NCI-H524 treated with DMSO at 0.1 percent for 48 hours (cell line): ENCODE measurements at places on chromosomes 13 and 19.

DNA sequence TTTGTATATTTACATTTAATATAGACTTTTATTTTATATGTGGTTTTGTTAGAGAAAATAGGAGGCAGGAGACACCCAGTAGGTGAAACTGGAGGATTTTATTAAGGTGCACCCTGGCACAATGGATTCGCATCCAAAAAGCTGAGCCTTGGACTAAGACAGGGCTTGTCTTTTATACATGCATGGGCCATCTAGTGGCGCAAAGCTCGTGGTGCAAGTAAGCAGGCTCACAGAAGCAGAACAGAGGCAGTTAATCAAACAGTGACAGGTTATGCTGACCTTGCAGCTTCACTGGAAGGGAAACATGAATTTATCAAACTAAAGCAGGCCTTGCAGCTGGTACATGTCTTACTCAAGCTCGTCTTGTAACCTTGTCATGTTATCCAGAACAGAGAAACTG lies 58.8 kb upstream of the ZNF681 start:
- DNase-seq: no peak

GRCh38 chr19:16978839-16979802 lies 47.5 kb downstream of the CPAMD8 start:
- no peak for DNase-seq

GRCh38 chr19:33066543-33066942 lies 1.9 kb upstream of the RHPN2 start:
- no peak for DNase-seq

DNA sequence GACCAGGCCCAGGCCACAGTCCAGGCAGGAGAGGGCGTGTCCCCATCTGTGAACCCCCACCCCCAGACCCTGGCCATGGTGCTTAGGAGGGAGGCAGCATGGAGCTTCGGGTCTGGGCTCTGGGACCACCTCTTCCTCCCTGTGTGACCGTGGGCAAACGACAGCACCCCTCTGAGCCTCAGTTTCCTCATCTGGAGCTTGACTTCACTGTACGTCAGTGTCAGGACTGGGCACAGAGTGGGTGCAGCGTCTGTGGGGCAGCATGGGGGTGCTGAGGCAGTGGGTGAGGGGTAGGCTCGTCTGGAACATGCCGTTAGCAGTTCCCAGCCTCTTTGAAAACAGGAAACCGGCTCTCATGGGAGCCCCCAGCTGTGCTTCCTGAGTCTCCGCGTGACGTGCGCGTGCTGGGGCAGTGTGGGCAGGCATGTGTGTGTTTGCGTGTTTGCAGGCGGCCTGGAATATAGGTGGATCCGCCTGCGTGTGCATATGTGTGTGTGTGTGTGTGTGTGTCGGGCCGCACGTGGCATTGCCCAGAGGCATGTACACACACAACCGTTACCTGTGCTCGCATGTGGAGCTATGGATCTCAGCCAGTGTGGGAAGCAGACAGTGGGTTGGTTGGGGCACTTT lies 15.8 kb downstream of the ARRDC2 start:
- DNase-seq: no peak

DNA sequence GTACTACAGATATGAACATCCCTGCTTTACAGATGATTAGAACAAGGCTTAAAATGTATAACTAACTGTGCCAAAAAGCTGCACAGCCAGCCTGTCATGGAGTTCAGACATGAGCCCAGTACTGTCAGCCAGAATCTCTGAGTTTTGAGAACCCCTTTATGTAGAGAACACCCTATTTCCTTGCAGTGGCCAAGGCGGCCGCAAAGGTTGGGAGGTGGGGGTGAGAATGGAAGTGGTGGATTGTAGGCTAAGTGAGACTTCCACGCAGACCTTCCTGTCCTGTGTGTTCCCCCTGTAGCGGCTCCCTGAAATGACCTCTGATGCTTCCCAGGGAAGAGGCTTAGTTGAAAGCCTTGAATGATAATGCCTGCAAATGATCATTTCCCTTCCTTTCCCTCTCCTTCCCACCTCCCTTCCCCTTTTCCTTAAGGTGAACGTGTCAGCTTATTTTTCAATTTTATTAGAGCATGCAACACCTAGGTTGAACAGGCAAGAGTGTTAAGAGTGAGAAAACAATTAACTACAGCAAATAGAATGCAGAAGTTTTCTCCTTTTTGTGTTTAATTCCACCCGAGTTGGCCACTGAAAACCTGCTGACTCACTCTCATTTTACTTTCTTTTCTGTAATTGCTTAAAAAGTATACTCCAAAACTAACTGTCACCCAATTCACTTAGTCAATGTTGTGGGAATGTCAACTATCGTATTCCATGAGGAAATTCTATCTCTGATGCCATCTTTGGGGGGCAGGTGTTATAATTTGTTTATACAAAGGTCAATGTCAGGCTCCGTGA lies 167.0 kb upstream of the EDNRB start:
- DNase-seq: no peak

- DNase-seq: no peak
Measured at GRCh38 chr13:94009701-94010100, 469.8 kb downstream of the DCT start.

DNA sequence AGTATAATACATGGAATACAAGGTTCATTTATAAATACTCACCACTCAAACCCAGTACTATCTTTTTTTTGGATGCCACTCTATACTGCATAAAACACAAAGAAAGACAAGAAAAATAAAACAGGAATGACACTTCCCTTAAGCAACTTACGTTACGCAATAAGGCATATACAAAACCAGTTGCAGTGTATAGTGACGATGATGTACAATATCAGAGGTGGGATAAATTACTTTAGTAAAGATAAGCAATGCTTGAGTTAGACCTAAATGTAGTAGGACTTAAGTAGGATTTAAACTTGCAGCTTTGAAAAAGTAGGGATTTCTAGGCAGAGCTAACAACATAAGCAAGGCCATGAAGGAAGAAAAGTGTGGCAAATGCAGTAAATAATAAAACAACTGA lies 374.9 kb downstream of the SPRY2 start:
- no peak for DNase-seq

DNA sequence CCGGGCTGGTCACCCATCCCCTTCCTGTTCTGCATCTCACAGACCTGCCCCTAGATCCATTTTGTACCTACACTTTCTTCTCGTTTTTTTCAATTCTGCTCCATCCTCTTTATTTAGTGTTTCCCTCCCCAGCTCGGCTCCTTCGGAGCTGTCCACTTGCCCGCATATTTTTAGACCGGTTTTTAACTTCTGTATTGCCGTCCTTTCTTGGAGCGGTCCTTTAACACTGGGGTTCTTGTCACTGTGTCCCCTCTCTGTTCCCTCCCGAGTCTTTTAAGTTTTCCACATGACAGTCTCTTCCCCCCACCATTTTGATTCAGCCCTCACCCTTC lies 1.7 kb downstream of the ARHGAP35 start:
- DNase-seq: no peak

DNA sequence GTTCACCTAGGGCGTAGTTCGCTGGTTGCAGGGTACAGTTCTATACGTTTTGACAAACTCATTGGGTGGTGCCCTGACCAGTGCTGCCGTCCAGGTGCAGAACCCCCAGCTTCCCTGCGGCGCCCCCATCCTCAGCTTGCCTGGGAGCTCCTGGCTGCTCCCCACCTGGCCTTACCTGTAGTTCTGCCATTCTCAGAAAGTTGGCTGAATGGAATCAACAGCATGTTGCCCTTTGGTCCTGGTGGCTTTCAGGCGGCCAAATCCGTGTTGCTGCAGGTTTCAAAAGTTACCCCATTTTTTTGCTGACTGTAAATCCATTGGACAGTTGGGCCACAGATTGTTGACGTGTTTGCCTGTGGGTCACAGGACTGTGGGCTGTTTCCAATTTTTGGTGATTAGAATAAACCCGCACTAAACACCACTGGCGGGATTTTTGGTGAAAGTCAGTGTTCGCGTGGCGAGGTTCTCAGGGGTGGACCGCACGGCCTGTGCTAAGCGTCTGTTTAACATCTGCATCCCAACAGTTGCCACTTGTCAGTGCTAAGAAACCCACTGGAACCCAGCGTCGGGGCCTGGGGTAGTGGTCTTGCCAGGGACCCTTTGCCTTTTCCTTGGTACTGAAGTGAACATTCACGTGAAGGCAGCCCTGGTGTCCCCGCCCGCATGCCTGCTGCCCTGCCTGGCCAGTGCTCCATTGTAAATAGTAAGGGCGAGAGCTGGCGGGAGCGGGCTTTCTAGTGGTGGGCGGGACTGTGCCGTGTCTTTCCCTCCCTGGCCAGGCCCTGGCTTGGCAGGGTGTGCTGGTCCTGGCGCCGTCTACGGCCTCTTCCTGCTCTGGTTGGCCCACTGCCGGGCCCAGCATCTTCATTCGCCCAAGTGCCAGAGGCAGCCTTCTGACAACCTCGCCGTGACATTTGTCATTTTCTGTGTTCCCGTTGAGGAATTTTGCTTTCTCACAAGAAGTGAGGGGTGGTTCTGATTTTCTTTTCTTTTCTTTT lies 3.3 kb downstream of the DOT1L start:
- DNase-seq: no peak

- DNase-seq: no peak
Measured at GRCh38 chr19:47309608-47310007, at the start of gene C5AR1. Gene C5AR1, plus strand, starts transcription at chr19:47309861. Its CDS starts 35 bp downstream, at chr19:47309896.

- peak; percentile 21 for DNase-seq
Measured at GRCh38 chr19:43564800-43565199, 10.5 kb downstream of the XRCC1 start.

GRCh38 chr13:26509491-26509890 lies 48.0 kb upstream of the WASF3 start:
- no peak for DNase-seq

DNA sequence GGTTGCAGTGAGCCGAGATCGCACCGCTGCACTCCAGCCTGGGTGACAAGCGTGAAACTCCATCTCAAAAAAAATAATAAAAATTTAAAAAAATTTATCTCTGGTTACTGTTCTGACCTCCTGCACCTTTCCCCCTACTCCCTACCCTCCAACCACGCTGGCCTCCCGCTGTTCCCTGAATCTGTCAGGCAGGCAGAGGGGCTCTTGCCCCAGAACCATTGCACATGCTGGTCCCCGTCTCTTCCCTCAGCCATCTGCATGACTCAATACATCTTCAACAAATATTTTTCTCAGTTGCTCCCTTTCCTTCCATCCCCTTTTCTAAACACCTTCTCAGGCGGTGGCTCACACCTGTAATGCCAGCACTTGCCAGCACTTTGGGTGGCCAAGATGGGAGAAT lies 1.1 kb upstream of the FAM187B start:
- no peak for DNase-seq

GRCh38 chr13:76745261-76746200 lies 140.7 kb downstream of the KCTD12 start:
- no peak for DNase-seq

- no peak for DNase-seq
Measured at GRCh38 chr13:99666146-99666805, 165.0 kb downstream of the TM9SF2 start.

GRCh38 chr19:45659096-45659729 lies 8.8 kb upstream of the GIPR start:
- no peak for DNase-seq

- no peak for DNase-seq
Measured at GRCh38 chr19:38433268-38433733, at the start of gene RYR1. Gene RYR1, plus strand, starts transcription at chr19:38433691. Its CDS starts 139 bp downstream, at chr19:38433830.

DNA sequence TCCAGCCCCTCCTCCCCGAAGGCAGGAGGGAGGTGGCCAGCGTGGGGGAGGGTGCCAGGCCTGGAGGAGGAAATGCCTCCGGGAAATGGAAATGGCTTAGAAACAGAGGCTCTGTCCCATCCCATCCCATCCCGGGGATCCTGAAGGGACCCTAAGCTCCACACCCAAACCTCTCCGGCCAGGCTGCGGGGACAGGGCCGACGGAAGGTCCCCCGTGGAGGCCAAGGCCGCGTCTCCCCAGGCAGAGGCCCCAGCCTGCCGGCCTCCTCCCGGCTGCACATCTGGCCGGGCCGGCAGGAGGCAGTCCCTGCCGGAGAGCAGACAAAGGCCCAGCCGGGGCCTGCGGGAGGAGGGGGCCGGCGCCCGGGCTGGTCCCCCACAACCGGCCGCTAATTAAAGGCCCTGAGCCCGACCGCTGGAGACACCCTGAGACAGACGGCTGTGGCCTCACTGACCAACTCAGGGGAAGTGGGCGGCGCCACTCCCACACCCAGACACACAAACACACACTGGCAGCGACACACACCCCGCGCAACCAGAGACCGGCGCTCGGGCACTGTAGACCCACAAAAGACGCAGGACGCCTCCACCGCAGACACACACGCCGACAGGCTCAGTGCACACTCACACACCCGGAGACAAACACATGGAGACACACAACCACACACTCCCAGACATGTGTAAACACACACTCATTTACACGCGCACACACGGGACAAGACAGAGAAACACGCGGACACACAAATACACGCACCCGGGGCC lies 1.1 kb downstream of the ADAMTS10 start:
- no peak for DNase-seq

DNA sequence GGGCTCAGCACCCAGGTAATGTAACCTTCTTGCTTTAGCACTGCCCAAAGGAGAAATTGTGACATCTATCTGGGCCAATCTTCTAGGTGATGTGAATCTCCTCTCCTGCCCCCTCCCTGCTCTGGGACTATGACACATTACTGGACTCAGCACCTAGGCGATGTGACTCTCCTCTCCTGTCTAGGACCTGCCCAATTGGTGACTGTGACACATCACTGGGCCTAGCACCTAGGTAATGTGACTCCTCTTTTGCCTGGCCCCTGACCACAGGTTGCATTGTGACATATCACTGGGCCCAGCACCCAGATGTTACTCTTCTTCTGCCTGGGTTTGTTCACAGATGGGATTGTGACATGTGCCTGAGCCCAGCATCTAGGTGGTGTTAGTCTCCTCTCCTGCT lies 45.0 kb downstream of the ZNF85 start:
- no peak for DNase-seq

GRCh38 chr19:37855098-37855497 lies 51.3 kb downstream of the WDR87 start:
- no peak for DNase-seq

GRCh38 chr13:31090961-31091624 lies 70.6 kb downstream of the HSPH1 start:
- DNase-seq: no peak

- no peak for DNase-seq
Measured at GRCh38 chr13:63124863-63125262, 1709.2 kb upstream of the PCDH20 start.

DNA sequence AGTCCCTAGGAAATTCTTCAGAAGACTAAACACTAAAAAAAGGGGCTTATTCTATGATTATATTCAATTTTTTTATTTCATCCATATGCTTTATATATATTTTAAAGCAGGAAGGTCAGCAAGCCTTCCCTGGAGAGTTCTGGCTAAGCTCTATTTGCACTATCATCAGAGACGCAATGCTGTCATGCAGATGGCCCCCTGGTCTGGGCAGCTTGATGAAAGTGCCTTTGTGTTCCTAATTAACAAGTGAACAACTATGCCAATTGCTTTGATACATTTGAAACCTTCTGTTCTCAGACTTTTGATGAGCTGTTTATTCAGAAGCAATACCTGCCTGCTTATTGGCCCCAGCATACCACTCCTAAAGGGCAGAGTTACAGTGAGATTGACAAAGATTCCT lies 1344.6 kb downstream of the OLFM4 start:
- peak; percentile 59 for DNase-seq
